A549 treated with dexamethasone at 1 μM for 4 hours (cell line): ENCODE measurements at places on chromosomes 13 and 19. TPM values are rescaled to one million over a fixed set of nuclear protein-coding genes. Genes with fewer than 3 reads are reported as not detected.

The MEX3D gene
- total RNA-seq: 6.6 to 13.6 TPM (median 9.9 TPM) in 5 replicates

The ECSIT gene
- total RNA-seq: 25.7 to 33.5 TPM (median 29.7 TPM) in 5 replicates

The CABP5 gene
- total RNA-seq: not detected in 5 replicates

The ZNF578 gene
- not detected in 5 replicates for total RNA-seq

The FFAR3 gene
- total RNA-seq: 0.06 to 0.17 TPM in 2 of 5 replicates, not detected in the others

The LILRA1 gene
- total RNA-seq: not detected in 5 replicates

The STX10 gene
- 39.8 to 52.7 TPM (median 49.6 TPM) in 5 replicates for total RNA-seq

The RASAL3 gene
- total RNA-seq: not detected in 5 replicates

The TMEM150B gene
- total RNA-seq: not detected in 5 replicates

The ZNF562 gene
- total RNA-seq: 5.6 to 7.8 TPM (median 6.3 TPM) in 5 replicates

The KRI1 gene
- total RNA-seq: 13.0 to 18.8 TPM (median 16.6 TPM) in 5 replicates

The NRTN gene
- total RNA-seq: 0.46 to 1.8 TPM (median 1.3 TPM) in 5 replicates

The TJP3 gene
- total RNA-seq: 0.18 to 0.61 TPM (median 0.51 TPM) in 5 replicates

The GPR108 gene
- 30.8 to 45.5 TPM (median 42.1 TPM) in 5 replicates for total RNA-seq

The GRK1 gene
- 0.03 TPM in 1 of 5 replicates, not detected in the others for total RNA-seq

The CPAMD8 gene
- total RNA-seq: 0.05 to 0.33 TPM (median 0.09 TPM) in 5 replicates

The ADGRL1 gene
- 5.3 to 10.0 TPM (median 8.7 TPM) in 5 replicates for total RNA-seq

The CFD gene
- total RNA-seq: 10.1 to 20.7 TPM (median 16.8 TPM) in 5 replicates

The ZNF677 gene
- not detected in 5 replicates for total RNA-seq

The KCNK6 gene
- 3.6 to 5.0 TPM (median 4.6 TPM) in 5 replicates for total RNA-seq

The ADGRE2 gene
- 0.43 to 0.93 TPM (median 0.80 TPM) in 5 replicates for total RNA-seq

The RFX1 gene
- 2.1 to 5.1 TPM (median 5.1 TPM) in 5 replicates for total RNA-seq

The CERS1 gene
- total RNA-seq: 4.8 to 5.6 TPM (median 5.0 TPM) in 5 replicates

The F10 gene
- total RNA-seq: 0.06 to 0.07 TPM in 2 of 5 replicates, not detected in the others

The KIR2DL1 gene
- total RNA-seq: not detected in 5 replicates

The HSPBP1 gene
- total RNA-seq: 119 to 129 TPM (median 124 TPM) in 5 replicates

The FFAR2 gene
- 0.03 to 0.06 TPM (median 0.04 TPM) in 4 of 5 replicates, not detected in the other for total RNA-seq

The CCDC8 gene
- not detected in 5 replicates for total RNA-seq

The SIN3B gene
- total RNA-seq: 13.5 to 22.5 TPM (median 19.8 TPM) in 5 replicates
